Small intestine (tissue), 16 donors: ENCODE measurements at places on chromosomes 7 and 10. TPM values are rescaled to one million over a fixed set of nuclear protein-coding genes. Genes with fewer than 3 reads are reported as not detected.

GPRIN2 gene
- 33.5 TPM for polyA plus RNA-seq

- DNase-seq: no peak
Observed at GRCh38 chr10:123515661-123516060, 150.5 kb upstream of the GPR26 start.

DNA sequence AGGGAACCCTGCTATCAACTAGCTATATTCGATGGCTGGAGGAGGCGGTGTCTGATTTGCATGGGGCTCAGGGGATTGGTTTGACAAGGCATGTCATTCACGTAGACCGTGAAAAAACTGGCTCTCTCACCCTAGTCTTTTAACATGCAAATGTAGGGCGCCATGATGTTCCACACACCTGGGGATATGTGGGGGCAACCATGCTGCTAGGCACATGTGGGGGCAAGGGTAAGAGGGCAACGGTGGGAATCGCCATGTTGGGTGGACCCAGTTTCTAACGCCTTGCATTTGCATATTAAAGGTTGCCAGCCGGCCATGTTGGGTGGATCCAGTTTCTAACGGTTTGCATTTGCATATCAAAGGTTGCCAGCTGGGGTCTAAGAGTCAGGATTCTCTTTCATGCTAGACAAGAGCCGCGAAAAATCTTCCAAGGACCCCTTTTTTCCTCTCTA is 419.2 kb upstream of the NFE2L3 start:
- DNase-seq: no peak

DNA sequence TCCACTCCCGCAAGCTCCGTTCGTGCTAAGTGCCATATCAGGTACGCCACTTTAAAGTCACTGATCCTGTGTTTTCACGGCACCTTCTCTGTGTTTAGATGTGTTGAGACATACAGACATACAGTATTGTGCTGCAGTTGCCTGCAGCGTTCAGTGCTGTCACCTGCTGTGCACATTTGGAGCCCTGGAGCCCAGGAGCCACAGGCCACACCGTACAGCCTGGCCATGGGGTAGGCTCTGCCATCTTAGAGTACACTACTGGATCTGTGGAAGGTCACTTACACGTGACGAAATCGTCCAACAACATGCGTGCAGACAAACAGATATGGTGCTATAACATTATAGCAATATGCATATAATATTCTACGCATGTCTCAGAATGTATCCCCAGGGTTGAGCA is 111.3 kb downstream of the ELFN1 start:
- DNase-seq: no peak

DNA sequence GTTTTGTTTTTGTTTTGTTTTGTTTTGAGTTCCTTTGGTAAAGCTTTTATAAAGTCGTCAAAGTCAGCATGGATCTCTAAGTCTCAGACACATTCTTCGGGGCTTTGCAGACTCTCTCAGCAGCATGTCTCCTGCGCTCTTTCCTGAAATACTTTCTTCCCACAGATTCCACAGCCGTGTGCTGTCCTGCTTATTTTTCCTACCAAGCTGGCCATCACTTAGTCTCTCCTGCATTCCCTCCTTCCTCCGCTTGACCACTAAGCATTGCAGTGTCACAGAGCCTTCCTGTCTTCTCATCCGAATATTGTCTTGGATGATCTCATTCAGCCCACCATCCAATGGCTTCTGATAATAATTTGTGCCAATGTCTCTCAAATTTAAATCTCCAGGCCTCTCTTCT is 434.3 kb upstream of the C7orf33 start:
- DNase-seq: no peak

GRCh38 chr7:124072603-124073309 is 39.9 kb upstream of the TMEM229A start:
- peak; percentile 33 for DNase-seq

CDHR3 gene
- polyA plus RNA-seq: 24.1 TPM

- DNase-seq: peak; percentile 16
Observed at GRCh38 chr7:35313575-35313974, 59.7 kb upstream of the TBX20 start.

- no peak for DNase-seq
Observed at GRCh38 chr7:50507898-50508470, 57.2 kb downstream of the DDC start.

ACTL6B gene
- not detected for polyA plus RNA-seq

- no peak for DNase-seq
Observed at GRCh38 chr10:48623009-48623408, 18.1 kb upstream of the ARHGAP22 start.
